Fibroblast of mammary gland (primary cell): ENCODE measurements at places on chromosomes 5 and 9.

GRCh38 chr5:61866930-61867329, 439.1 kb upstream of the KIF2A start:
- DNase-seq = peak; percentile 85

GRCh38 chr9:97596906-97597305, 36.3 kb downstream of the TSTD2 start:
- DNase-seq = no peak

- no peak for DNase-seq
Observed at GRCh38 chr5:137275083-137275482, 224.0 kb downstream of the SPOCK1 start.

DNA sequence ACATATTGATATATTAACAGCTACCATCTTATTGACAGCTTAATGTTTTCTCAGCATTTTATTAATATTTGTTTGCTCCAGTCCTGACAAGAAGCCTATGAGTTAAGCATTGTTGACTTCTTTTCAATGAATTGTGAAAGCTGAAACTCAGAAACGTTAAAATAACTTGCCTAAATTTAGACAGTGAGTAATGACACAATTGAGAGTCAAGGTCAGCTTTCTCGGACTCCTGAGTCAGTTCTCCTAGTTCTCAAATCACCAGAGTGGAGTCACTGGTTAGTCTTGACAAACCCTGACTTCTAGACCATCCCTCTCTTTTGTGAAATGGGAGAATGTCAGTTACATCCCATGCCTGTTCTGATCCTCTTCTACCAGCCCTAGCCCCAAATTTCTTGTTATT, 222.7 kb upstream of the ACO1 start:
- DNase-seq = no peak
